IPS-NIHi11 (cell line): ENCODE measurements at places on chromosomes 3 and 15.
A peak's percentile ranks its signal among the peaks of the same experiment; 100 is the strongest.

GRCh38 chr3:143450632-143451031, 331.1 kb downstream of the CHST2 start:
- DNase-seq, result no peak

DNA sequence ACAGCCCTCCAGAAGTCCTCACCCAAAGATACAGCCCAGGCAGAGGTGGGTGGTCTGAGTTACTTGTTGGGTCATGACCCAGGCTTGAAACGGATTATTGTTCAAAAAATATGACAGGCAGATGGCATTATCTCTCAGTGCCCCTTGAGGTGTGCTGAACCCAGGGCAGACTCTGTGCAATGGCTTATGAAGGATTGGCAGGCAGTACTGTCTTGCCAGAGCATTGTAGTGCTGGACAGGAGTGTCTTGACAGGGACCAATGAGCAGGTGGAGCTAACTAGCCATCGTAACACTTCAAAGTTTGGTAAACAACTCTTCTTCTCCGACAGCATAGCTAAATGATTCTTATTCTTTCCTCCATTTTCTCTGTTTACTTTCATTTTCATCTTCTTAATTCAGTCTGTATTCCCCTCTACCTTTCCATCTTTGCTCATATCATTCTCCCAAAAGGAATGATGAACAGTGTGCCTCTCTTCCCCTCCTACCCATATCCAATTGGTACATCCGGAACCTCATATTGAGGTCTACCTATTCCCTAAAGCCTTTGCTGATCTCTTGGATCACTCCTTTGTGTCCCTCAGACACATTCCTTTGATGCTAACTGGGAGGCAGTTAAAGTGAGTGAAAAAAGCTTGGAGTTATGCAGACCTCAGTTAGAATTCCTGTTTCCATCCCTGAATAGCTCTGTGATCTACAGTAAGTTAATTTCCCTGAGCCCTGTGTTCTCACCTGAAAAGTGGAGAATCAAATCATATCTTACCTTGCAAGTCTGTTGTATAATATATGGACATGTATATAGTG, 2.6 kb upstream of the IL20RB start:
- DNase-seq, result no peak

GRCh38 chr3:44903314-44903713, 28.9 kb downstream of the TGM4 start:
- no peak for DNase-seq

DNA sequence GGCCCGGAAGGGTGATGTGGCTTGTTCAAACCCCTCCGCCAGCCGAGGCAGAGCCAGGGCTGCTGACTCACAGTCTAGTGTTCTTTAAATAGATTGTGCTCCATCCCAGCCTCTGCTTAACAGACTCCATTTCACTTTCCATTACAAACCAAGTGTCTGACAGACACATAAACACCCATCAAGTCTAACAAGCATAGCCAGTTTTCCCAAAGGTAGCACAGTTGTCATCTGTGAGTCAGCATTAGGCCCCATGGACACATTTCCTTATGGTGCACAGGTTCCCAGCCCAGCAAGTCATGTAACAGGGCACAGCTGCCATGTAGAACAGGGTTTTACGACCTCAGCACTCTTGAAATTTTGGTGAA, 109.9 kb upstream of the RAP2B start:
- no peak for DNase-seq

GRCh38 chr3:65778968-65779367, 259.8 kb downstream of the MAGI1 start:
- DNase-seq, result peak; percentile 31

DNA sequence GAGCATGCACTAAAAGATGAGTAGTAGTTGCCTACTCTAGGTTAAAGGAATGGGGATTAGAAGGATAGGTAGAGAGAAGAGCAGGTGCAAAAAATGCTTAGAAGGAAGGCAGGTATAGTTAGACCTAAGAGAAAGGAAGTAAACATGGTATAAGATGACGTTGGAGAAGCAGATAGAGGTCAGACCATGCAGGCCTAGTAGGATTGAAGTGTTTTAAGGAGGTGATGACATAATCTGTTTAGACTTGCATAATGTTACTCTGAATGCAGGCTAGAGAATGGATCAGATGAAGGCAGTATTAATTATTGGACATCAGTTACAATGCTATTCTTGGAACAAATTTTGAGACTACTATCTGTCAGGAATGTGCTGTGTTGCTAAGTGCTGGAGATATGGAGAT, 11.1 kb upstream of the ECT2 start:
- no peak for DNase-seq
